NCI-H1417 treated with DMSO at 0.1 percent for 48 hours (cell line): ENCODE measurements at places on chromosomes 4 and X.

DNA sequence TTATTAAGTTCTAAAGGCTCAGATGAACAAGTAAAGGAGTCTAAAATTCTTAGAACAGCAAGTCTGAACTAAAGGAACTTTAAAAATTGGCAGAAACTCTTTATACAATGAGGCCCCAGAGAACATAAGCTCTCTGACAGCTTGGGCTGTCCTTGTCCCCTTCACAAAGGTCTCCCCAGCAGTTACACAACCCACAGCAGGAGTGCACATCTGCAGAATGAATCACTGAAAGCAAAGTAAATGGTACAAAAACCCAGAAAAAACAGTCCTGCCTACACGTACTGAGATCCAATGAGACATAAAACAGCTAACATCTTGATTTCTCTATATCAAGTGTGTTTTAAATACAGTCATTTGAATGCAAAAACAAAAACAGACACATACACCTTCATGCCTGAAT is 18.7 kb downstream of the RBBP7 start:
- DNase-seq = no peak

GRCh38 chr4:173521467-173522159 is 8.4 kb downstream of the HAND2 start:
- no peak for DNase-seq

- DNase-seq = no peak
These were observed 46.6 kb upstream of the HS6ST2 start for GRCh38 chrX:133005042-133005441.

DNA sequence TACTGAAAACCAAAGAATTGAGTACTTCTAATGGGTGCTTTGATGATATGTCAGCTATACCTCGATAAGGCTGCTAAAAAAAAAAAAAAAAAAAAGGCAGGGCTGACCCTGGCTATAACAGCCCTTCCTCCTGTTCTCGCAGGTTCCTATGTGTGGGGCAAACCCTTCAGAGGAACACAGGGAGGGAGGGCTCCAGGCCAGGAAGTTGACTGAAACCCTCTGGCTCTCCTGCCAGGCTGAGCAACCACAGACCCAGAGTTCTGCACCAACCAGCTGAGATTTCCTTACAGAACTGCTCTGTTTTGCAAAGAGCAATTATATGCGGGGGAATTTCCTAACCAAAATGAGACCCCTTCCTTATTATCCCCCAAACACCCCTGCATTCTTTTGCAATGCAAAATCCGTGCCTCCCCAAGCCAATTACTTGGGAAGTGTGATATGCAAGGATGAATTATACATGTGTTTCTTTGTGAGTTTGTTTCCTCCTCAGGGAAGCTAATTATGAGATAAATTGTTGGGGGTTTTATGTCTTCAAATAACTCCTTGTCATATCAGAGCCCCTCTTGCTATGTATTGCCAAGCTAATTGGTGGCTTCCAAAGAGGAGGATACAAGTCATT is 45.6 kb downstream of the PDHA1 start:
- DNase-seq = no peak

GRCh38 chrX:10083809-10084208 is 73.0 kb upstream of the CLCN4 start:
- no peak for DNase-seq

- no peak for DNase-seq
These were observed 639.9 kb downstream of the SPOCK3 start for GRCh38 chr4:166594326-166594946.

- DNase-seq = no peak
These were observed 34.6 kb upstream of the CHRNA9 start for GRCh38 chr4:40300371-40301162.
